ENCODE measurements at places on chromosomes 13 and 19. TPM values are rescaled to one million over a fixed set of nuclear protein-coding genes. Genes with fewer than 3 reads are reported as not detected.
A peak's percentile ranks its signal among the peaks of the same experiment; 100 is the strongest.

DNA sequence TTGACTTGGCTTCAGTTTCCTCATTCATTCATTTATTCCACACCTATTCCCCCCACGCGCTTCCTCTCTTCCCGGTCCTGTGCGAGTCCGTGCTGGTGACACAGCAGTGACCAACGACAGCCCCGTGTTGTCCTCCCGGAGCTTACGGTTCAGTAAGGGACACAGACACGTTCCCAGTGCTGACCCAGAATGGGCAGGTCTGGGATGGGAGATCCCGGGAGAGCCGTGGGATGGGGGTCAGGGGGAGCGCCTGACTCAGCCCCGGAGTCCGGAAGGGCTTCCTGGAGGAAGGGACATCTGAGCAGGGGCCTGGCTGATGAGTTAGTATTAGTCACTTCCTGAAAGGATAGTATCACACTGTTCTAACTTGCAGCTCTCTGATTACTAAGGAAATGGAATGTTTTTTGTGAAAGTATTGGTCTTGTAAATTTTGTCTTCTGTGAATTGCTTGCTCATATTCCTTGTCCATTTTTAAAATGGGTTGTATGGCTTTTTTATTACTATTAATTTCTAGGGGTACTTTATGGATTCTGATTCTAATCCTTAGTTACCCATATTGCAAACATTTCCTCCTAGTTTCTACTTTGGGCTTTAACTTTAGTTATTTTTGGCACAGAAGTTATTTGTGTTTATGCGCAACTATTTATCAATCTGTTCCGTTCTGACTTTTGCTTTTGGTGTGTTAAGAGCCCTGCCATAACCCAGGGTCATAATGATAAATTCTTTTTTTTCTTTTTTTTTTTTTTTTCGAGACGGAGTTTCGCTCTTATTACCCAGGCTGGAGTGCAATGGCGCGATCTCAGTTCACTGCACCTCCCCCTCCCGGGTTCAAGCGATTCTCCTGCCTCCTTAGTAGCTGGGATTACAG lies 708 bp upstream of the ERCC1 start:
- peak; percentile 63 for DNase-seq

Gene ARL11
- 0.65 TPM for total RNA-seq

DNA sequence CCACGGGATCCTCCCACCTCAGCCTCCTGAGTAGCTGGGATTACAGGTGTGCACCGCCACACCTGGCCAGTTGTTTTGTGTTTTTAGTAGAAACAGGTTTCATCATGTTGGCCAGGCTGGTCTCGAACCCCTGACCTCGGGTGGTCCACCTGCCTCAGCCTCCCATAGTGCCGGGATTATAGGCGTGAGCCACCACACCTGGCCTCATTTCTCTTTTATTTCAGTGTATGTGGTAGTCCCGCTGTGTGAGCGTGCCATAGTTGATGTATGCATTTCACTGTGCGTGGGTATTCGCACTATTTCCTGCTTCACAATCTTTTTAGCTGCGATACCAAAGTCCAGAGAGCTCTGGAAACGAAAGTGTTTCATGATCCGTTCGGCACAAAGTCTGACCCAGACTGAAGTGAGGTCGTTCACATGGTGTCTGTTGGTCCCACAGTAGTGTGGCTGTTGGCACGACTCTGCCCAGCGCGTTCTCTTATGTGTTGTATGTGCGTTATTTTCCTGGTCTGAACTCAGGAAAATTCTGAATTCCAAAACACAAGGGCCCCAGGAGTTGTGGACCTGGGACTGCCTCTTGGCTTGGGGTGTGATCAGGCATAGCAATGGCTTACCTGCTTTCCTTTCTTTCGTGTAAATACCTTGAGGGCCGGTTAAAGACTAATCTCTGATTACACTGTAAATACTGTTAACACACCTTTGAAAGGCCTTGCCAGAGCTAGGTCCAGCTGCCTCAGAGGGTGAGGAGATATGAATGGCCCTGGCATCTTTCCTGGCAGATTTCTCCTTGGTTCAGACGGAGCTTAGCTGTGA lies 8.6 kb downstream of the EPN1 start:
- DNase-seq = no peak

DNA sequence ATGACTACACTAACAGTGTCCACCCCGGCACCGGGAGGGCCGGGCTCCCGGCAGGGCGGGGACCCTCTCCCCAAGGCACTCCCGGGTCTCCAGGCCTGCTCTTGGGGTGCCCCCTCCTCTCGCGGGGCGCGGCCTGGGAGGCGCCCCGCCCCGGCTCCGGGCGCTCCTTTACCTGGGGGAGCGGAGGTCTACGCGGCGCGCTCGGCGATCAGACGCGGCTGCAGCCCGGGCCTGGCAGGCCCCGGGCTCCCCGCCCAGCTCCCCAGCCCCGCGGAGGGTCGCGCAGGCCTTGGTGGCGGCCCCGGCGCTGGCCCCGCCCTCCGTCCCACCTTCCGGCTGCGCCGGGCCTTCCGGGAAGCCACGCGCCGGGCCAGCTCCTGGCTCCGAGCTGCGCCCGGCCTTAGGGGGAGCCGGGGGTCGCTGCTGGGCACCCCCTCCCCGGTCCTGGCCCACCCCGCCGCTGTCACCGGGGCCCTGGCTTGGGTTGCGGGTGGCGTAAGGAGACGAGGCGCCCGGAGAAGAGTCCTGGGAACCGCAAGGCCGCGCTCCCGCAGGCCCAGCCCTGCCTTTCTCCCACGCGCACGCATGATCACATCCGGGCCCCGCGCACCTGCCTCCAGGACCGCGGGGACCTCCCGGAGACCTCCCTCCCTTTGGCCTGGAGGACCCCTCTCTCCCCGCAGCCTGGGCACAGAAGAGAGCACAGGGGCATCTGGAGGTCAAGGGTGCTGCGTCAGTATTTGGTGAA lies at the start of gene C19orf12:
Gene C19orf12, minus strand, starts transcription at position 309 of the 748 bp plus-strand sequence. CDS start 6,848 bp downstream, outside the sequence.
- peak; percentile 78 for DNase-seq
